Caudate nucleus (tissue), 63 donors: ENCODE measurements at places on chromosomes 2 and 18.

- no peak for DNase-seq
These were observed 32.1 kb downstream of the RNMT start for GRCh38 chr18:13758622-13759021.

DNA sequence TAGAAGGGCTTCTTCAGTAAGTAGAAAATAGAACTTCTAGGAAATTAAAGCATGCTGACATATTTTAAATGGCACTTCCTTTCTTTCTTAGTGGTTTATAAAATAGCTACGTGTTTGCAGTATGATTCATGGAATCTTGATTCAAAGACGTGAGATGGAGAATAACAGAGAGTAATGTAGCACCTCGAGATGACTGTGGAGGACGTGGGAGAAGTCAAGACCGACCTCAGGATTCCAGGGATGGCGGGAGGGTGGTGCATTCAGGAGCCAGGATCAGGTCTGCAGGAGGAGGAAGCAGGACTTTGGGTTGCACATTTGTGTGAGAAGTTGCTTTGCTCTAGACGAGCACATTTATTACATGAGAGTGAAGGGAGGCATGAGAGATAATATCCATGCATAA, 56.0 kb downstream of the DCDC2C start:
- no peak for DNase-seq

DNA sequence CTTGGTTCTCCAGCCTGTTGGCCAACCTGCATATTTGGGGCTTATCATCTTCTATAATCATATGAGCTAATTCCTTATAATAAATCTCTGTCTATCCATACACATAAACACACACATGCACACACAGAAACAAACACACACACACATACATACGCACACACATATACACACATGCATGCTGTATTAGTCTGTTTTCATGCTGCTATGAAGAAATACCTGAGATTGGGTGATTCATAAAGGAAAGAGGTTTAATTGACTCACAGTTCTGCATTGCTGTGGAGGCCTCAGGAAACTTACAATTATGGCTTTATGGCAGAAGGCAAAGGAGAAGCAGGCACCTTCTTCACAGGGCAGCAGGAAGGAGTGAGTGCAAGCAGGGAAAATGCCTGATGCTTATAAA, 707.4 kb upstream of the CDH2 start:
- no peak for DNase-seq

DNA sequence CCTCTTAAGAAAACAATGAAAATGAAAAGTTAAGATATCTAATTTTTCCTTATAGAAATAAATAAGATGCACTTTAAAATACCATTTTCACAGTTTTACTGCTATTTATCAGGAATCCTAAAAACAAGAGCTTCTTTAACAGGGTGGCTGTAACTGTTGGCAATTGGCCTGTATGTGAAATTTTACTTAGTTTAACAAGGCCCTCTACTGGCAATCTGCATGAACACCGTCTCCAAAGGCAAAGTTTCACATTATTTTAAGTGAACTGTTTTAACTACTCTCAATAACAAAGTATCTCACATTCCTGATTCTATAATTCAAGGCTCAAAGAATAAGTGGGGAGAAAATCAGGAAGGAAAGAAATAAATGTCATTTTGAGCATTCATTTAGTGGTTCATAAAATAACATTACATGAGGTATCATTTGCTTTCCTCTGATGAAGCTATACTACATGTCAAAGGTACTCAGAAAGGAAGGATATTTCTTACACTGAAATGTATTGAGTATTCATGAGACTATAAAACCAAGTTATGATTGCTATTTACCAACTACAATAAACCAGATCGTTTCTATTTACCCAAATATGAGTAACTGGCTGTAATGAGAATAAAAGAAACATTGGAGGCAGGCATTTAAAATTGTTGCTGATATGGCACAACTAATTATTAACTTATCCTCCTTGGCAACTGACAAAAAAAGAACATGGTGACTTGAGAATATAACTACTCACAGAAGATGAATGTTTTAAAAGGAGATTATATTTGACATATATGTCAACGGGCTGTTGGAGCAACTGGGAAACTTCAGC, 7.0 kb downstream of the NCKAP5 start:
- no peak for DNase-seq

- no peak for DNase-seq
These were observed 217.7 kb downstream of the TNS1 start for GRCh38 chr2:217784996-217785543.

GRCh38 chr2:25328152-25329085, 13.3 kb downstream of the DNMT3A start:
- DNase-seq = no peak

DNA sequence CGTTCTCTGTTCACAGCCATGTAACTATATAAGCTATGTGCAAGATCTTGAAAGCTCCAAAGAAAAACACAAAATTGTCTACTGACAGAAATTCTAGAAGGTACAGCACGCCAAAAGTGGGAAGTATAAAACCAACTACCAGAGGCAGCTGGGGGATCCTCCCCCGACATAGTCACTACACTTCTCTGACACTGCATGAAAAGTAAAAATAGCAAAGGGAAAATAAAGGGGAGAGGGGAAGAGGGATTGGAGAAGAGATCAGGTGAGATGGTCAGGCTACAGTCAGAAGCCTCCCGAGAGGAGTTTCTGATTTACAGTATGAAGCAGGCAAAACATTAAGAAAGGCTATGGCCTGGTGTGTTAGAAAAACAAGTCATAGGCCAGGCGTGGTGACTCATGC, 39.8 kb upstream of the PCBP1 start:
- no peak for DNase-seq

DNA sequence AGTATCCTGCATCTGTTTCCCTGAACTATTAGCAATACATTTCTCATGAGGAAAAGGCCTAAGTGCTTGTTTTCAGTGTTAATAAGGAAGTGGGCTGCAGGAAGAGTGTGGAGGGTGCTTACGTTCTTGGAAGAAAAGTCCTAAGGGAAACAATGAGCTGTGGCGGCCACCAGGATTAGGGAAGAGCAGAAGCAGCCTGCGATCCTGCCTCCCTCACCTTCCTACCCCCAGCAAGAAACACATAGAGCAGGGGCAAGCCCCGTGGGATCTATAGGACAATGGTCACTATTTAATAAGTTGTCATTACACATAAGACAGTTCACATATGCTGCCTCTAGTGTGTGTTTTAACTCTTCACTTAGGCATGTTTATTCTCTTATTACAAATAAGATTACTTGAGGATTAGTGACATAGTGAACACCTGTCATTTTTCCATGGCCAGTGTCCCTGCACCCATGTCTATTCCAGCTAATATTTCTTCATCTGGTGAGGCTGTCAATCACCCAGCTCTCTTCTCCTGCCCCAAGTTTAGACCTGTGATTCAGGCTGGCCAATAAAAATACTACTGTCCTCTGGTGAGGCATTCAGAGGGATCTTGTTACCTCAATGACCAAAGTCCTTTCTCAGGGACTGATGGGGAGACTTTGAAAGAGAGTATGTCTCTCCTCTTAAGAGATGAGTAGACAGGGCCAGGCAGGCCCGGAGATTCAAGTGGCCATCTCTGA, 510.9 kb upstream of the CELF4 start:
- no peak for DNase-seq

DNA sequence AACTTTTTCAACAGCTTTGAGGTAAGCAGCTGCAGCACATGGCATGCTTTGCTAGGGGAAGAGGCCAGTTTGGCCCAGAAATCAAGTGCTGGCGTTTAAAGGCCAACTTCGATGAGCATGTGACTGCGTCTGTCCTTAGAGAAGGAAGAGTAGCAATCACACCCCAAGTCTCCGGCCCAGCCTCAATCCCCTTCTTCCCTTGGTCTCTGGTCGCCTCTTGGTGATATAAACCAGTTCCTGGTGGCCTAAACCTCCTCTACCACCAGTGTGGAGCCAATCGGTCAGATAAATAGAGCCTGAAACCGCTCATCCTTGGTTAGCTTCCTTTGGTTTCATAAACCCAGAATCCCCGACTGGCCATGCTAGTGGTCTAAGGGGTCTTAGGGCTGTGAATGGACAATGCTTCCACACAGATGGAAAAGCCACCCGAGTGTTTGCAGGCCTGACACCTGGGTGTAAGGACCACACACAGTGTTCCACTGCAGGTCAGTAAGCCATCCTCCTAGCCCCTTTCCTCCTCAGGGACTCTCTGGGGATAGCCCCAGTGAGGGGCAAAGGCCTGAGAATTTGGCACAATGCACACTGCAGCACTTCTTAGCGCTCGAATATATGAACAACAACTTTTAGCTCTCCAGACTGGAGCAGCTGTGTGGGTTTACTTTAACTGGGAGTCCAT, 23.0 kb upstream of the COX7A2L start:
- DNase-seq = no peak

- no peak for DNase-seq
These were observed 253.6 kb downstream of the EPHA4 start for GRCh38 chr2:221318376-221319130.

- no peak for DNase-seq
These were observed 154.1 kb upstream of the BOD1L2 start for GRCh38 chr18:56992777-56993176.

GRCh38 chr18:24414349-24415003, 12.0 kb upstream of the IMPACT start:
- DNase-seq = no peak

GRCh38 chr2:183996825-183997793, 601.2 kb upstream of the ZNF804A start:
- DNase-seq = no peak

DNA sequence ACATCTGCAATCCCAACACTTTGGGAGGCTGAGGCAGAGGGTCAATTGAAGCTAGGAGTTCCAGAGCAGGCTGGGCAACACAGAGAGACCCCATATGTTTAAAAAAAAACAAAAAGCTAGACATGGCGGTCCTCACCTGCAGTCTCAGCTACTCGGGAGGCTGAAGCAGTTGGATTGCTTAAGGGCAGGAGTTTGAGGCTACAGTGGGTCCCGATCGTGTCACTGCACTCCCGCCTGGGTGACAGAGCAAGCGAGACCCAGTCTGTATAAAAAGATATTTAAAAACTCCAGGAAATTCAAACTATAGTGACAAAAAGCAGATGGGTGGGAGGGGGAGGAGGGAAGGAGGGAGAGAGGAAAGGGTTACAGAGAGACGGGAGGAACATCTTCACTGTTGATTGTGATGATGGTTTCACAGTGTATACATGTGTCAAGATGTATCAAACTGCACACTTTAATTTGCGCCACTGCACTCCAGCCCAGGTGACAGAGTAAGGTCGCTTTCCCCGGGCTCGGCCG, 942 bp upstream of the ZNF236 start:
- no peak for DNase-seq

DNA sequence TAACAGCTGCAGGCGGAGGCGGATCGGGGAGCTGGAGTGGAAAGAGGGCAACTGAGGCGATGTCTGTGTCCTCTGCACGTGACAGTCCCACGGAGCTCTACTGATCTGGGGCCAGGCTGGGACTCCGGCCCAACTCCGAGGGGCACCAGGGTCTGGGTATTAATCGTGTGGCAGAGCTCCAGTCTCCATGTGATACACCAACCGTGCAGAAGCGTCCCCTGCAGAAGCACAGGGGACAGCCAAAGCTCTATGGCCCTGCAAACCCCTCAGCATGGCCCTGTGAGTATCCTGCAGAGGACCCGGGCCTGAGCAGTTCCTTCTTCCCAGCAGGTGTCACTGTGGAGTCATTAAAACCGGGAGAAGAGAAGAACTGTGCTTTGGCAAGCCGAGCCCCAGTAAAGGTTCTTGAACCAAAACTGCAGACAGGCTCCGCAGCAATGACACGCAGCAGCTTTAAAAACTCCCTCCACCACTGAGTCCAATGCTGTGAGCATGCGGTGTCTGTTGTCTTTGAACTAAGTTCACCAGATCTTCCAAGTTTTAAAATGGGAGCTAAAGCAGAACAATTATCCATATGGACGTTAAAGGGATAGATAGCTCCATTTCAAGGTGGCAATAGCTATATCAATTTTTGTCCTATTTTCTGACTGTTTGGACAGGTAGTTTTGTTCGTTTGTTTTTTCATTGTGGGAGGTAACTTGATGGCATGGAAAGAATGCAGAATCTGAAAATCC, 79.4 kb downstream of the TMEM182 start:
- peak; percentile 27 for DNase-seq

- no peak for DNase-seq
These were observed 12.1 kb upstream of the AMER3 start for GRCh38 chr2:130743278-130743677.

DNA sequence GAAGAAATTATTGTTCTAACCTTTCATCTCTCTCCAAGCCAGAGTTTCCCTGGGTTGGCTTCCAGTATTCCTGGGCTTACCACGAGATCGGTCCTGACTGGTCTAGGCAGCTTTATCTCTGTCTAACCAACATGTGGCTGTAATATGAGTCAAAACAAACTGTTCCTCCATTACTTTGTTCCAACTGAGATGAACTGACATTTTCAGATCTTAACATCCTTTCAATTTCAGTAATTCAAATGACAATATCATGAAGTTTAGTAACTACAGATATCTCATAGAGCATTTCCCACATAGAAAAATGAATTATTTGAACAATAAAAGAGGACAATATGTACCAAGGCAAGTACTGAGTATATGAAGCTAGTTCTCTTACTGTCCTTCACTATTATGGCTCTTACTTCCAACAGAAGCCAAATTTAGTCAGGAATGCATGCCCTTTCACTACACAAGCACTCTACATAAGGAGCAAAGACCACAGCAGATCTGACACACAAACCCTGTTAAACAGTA, 15.5 kb downstream of the SLC25A12 start:
- no peak for DNase-seq

DNA sequence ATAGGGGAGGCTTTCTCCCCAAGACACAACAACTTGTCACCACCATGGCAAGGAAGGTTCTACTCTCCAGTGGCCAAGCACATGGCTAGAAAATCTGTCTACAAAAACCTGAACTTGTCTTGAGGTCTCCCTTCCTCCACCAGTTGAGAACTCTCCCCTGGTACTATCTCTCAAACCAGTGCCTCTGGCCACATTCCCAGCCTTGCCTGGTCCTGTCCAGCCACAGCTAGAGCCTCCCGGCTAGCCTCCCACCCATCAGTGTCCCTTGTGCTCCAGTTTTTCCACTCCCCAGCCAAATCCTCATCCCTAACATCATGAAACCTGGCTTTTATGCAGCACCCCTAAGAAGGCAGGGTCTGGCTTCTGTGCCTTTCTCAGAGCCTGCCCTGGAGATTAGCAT, 21.2 kb upstream of the FZD5 start:
- no peak for DNase-seq

DNA sequence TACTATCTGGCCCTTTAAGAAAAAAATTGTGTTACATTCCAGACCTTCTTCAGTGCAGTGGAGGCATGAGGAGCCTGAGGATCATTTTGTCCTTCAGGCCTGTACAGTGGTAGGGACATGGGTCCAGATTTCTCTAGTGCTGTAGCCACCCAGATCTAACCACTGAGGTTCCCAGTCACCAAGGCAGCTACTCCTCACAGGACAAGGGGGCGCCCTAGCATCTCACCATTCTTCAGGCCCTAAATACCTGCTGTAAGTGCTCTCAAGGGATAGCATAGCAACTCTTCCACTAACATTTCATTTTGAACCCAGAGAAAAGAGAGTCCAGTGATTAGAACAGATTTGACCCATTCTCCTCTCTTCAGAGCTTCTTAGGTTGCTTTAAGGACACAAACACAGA, 1533.0 kb downstream of the LRP1B start:
- DNase-seq = no peak
